ENCODE measurements at places on chromosomes 6 and 20.

DNA sequence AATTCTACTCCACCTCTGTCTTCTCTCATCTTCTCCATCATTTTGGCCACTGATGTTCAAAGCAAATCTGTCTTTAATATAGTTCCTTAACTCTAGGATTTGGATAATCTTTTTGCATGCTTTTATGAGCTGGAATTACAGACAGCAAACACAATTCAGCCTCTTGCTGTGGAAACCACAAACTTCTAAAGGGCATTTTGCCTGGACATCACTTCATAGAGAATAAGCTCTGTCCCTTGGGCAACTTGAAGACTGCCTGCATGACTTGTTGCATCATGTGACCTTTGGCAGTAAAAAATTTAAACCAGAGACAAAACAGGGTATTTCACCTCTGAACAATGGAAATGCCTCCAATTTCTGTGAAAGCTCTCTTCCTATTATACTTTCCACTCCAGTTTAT is 74.1 kb upstream of the HDDC2 start:
- no peak for DNase-seq

DNA sequence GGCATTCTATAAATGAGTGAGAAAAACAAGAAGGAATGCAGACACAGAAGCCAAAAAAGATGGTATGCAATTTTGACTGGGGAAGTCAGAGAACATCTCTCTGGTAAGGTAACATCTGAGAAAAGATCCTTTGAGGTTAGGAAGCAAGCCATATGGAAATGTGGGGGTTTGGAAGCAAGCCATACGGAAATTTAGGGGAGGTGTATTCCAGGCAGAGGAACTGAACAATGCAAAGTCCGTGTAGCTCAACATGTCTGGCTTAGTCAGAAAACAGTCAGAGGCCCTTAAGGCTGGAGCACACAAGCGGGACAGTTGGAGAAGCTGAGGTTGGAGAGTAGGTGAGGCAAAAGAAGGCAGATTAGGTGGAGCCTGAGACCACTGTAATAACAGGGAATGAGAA is 35.3 kb downstream of the RALGAPA2 start:
- no peak for DNase-seq

DNA sequence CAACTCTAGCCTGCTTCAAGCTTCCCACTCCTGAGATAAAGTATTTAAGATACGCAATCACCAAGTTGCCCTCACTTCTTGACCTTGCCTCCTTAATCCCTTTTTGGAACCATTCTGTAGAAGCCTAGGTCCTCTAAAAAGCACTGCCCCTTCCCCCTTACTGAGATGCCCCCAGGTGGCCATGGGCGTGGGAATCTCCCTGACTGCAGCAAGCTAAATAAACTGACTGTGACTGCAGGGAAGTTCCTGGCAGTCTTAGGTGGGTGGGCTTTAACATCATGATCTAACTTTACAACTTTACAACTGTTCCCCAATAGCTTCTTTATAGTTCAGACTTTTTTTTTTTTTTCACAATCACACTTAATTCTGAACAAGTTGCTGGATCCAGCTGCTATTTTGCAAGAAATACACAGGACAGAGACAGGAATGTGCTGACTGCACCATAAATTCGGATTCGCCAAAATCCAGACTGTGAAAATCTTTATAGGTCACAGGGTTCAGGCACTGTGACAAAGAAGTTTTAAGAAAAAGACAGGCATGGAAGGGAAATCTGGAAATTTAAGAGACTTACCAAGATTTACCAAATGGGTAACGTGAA is 344.2 kb upstream of the SULF2 start:
- no peak for DNase-seq

- no peak for DNase-seq
These were observed 79.9 kb downstream of the PREX1 start for GRCh38 chr20:48747840-48748414.

GRCh38 chr6:23250556-23250955 is 681.2 kb downstream of the HDGFL1 start:
- DNase-seq = no peak

DNA sequence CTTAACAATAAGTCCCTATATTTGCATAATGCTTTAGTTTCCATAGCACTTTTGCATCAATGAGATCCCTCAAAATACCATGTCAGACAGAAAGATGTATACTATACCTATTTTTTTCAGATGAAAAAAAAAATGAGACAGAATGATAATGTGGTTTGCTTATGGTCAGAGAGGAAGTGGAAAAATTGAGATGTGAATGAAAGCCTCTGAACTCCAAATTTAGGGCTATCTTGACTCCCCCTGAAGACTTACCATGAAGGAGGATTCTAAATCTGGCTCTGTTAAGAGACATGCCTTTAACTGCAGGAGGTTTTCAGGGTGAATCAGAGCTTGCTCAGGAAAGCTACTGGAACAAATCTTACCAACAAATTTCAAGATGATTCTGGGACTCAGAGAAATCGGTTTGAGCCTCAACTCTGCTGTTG is 176.2 kb downstream of the ISM1 start:
- DNase-seq = no peak

DNA sequence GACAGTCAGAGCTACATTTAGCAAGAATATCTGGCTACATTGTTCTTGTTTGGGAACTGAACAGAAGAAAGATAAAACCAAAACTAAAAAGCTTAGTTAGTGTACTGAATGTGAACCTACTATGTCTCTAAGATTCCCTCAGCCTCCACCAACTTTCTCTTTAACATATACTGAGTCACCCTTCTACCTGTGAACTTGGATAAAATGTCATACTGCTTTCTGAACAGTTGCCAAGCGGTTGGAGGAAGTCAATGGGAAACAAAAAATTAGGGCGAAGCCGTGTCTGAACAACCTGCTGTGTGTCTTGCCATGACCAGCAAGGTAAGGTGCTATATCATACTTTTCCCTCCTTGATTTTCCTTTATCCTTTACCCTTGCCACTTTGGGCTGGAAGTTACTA is 243.5 kb downstream of the BTBD9 start:
- no peak for DNase-seq

DNA sequence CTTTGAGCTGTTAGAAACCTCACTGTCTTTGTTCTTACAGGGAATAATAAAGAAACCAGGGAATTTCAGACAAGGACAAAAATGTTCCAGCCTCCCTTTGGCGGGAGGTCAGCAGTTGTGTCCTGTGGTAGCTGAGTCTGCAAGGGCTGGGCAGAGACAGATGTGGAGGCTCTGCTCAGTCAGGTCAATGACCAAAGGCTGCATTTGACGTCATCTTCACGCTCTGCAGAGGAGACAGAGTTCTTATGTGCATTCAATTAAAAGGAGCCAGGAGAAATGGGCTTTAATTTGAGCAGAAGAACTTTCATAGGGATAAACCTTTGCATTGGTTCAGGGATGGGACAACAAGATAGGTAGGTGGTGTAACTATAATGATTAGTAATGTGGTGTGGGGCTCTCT is 45.1 kb upstream of the FOXA2 start:
- no peak for DNase-seq

All from cerebellar nuclear complex (tissue), 1 donor.